Mesothelial cell of epicardium (in vitro differentiated cells): ENCODE measurements at places on chromosomes 3 and 15.

- no peak for DNase-seq
Observed at GRCh38 chr3:142962520-142963233, 797 bp downstream of the PAQR9 start.

GRCh38 chr15:88982304-88982945, 69.2 kb upstream of the MFGE8 start:
- no peak for DNase-seq

DNA sequence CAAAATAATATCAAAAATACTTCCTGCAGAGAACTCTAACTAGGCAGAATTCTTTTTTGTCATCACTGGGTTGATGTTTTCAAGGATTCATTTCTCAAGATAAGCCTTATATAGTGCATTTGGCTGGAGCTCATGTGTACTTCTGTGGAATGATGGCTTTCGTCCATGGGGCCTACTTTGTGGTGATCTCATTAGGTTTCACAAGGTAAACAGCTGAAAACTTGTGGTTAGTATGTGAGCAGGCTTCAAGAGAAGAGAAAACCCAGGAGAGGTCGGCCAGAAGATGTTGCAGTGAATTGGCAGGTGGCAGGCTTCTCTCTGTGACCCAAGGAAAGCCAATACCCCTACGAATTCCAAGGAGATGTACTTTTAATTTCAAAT, 121.4 kb upstream of the PHLDB2 start:
- DNase-seq = no peak

DNA sequence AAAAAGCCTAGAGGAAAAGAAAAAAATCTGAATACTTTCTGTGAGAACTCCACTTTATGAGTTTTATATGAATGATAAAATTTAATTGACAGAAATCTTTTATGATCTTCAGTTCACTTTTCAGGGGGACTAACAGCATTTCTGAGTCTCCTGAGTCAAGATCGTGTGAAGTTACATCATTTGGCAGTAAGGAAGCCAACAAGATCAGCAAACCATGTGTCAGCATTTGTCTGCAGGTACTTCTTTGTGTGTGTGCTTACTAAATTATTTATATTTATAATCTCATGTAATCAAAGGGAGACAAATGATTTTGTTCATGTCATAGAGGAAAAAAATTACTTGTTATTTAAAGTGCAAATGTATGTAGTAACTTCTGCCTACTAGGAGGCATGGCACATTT, 217.6 kb downstream of the MBNL1 start:
- no peak for DNase-seq

- DNase-seq = no peak
Observed at GRCh38 chr3:160948273-160948672, 156.9 kb downstream of the B3GALNT1 start.

DNA sequence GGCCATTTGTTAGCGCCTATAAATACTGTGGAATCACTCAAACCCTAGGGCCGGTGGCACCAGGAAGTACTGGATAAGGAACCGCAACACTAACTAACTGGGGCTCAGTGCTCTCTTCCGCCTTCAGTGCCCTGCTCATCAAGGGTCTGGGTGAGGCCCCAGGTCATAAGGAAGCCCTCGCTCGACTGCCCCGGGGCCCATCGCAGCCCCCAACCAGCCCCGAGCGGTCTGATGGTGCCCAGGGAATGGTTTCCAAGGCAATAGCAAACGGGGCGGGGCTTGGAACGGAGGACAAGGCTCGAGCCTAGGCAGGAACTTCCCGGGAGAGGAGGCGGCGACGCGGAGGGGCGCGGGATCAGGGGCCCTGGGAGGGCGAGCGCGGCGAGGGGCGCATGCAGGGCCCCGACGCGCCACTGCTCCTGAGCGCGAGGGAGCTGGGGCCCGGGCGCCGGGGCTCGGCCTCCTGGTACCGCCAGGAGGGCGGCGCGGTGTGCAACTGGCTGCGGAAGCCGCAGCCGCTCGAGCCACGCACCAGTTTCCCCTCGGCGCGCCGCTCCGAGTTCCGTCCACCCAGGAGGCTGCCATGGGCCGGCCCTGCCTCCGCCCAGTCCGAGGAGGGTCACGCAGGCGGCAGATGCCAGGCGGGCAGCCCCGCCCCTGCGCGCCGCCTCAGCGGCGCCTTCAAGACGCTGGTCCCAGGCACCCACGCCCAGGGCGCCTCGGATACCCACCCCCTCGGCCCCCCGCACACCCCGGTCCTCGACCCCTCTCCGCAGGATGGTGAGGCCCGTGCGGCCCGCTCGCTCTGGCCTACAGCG, at the start of gene TTLL3:
Gene TTLL3 (plus strand): TSS at position 648 of the 818 bp plus-strand sequence. CDS start 400 bp downstream, outside the sequence.
- DNase-seq = peak; percentile 73

DNA sequence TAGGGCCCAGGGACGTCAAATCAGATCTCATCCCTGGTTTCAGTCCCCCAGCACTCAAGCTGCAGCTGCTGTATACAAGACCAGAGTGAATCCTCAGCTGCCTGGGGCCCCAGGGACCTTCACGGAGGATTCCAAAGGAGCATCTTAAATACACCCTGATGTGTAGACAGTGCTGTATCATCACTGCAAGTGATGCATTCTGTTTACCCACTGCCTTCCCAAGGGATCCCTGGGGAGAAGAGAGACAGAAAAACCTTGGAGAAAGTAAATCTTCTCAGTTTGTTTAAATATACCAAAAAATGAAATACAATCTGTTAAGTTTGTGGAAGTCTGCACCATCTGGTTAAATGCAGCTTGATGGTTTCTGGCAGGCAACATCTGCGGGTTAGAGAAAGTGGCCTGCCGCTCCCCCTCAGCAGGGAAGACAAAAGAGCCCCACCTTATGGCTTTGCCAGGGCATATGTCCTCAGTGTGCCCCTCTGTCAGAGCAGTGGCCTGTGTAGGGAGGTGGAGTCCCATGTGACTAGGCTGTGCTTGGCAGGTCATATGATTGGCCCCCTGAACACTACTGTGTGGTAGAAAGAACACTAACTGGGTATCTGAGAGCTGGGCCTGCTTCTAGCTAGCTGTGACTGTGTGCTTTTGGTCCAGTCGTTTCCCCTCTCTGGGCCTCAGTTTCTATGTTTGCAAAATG, 222.2 kb upstream of the TRIM42 start:
- no peak for DNase-seq

DNA sequence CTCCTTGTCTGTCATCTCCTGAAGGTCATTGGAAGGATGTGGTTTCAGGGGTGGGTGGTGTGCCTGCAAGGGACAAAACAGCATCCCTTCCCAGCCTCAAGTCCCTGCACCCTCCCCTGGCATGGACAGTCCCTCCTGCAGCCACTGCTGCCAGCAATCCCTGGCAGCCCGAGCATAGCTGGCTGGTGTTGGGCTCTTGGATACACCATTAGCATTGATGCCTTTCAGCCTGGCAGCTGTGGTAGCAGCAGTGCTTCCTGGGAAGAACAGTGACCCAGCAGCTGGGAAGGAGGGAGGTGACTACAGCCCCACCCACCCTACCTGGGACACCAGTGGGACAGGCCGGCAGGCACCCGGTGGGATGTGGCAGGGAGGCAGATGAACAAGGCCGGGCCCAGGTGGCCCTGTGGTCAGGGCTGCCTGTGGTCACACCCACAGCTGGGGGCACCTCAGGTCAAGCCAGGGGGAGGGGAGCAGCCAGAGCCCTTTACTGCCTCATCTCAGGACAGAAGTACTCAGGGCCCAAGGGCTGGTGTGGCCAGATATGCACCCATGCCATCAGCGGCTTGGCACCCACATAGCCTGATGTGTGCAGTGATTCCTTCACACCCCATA, 32.9 kb upstream of the TMEM115 start:
- DNase-seq = no peak

- DNase-seq = peak; percentile 53
Observed at GRCh38 chr3:34683851-34684250, 885.4 kb downstream of the PDCD6IP start.

- DNase-seq = no peak
Observed at GRCh38 chr3:71276531-71276930, 307.0 kb downstream of the FOXP1 start.

DNA sequence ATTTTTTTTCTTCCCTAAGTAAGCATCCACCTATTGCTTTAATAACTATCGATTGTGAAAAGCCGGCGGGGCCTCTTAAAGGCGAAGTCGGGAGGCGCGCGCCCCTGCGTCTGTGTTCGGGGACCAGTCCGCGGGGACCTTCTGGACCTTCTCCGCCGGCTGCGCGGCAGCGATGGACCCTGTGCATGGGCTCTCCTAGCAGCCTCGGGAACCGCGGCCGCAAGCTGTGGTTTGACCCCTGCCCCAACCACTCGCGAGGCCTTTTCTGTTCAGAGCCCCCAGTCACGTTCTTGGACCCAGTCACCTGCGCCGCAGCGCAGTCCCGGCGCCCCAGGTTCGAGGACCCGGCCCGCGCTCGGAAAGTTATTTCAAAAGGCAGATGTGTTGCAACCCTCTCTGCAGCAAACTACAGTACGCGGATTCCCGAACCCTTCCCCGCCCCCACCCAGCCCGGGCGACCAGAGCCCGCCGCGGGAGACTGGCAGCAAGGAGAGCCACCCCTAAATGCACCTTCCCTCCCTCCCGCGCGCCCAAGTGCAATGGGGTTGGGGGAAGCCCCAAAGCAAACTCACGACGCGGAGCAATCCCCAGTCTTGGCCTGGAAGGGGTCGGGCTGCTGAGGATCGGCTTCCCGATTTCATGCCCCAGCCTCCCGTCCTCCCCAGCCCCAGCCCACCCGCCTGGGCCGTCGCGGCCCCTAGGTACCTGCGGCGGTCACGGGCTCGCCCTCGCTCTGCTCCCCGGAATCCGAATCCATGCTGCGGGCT, 684 bp downstream of the TNFAIP8L3 start:
- DNase-seq = no peak

GRCh38 chr15:40543631-40544294, 21.1 kb downstream of the CCDC32 start:
- no peak for DNase-seq

GRCh38 chr3:65776494-65776893, 262.2 kb downstream of the MAGI1 start:
- no peak for DNase-seq

- no peak for DNase-seq
Observed at GRCh38 chr3:126852511-126852910, 130.4 kb upstream of the PLXNA1 start.

DNA sequence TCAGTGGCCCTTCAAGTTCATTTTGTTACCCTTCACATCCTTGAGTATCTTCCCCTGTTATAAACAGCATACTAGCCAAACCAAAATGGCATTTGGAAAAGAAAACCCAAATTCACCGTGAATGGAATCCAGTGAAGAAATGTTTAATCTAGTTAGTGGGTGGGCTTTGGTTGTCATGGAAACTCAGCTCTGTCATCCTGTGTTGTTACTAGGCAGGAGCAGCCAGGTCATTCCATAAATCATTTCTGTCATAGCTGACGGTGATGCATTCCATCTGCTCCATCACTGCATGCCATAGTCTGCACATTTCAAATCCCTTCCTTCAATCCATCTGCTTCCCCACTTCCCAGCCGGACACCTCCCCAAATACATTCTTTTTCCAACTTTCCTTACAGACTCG, 140.4 kb upstream of the CGNL1 start:
- DNase-seq = no peak

DNA sequence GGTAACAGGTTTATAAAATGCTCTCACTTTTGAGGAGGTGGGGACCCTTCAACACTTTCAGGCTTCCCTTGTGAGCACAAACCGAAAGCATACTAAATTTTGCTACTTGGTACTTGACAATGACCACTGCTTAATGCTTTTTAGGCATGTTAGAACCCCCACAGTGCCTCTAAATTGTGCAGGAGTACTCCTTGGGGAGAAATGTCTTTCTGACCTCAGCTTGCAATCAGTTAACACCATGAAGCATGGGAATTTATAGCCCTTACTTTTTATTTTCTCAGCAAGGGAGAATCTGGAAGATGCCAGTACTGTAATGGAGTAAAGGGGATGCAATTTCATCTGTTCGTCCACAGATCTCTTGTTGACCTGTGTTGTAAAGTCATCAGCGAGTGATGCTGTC, 308.9 kb upstream of the TBC1D5 start:
- DNase-seq = no peak

- DNase-seq = peak; percentile 33
Observed at GRCh38 chr3:194876403-194877095, 190.9 kb downstream of the FAM43A start.

DNA sequence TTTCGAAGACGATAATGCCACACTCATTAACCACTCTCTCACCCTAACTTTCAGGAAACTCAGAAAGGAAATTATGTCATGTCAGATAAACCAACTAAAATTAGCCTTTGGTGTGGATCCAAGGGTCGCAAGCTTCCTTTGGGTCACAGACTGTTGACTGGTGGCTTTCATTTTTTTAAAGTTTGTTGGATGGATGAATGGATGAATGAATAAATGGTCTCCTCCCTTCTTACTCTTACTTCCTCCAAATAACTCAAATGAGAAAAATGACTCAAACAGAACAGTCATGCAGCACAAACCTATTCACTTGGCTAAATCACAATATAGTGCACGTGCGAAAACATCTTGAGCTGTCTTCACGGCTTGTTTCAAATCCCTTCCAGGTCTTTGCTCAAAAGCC, 82.9 kb upstream of the HACD2 start:
- no peak for DNase-seq

DNA sequence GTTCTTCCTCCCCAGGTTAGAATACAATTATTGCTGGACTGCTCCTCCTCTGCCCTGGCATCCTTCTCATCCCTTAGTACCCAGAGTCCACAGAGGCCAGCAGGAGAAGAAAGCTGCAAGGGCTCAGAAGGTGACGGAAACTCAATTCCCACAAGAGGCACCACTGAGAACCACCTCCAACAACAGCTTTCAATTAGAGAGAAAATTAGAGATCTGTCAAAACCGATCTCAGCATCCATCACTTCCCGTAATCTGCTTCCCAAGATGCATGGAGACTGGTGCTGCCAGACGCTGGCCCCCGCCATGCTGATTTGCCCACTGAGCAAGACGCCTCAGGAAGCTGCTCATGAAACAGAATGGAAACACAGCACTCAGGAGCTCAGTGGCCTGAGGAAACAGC, 135.0 kb upstream of the PRICKLE2 start:
- DNase-seq = no peak

DNA sequence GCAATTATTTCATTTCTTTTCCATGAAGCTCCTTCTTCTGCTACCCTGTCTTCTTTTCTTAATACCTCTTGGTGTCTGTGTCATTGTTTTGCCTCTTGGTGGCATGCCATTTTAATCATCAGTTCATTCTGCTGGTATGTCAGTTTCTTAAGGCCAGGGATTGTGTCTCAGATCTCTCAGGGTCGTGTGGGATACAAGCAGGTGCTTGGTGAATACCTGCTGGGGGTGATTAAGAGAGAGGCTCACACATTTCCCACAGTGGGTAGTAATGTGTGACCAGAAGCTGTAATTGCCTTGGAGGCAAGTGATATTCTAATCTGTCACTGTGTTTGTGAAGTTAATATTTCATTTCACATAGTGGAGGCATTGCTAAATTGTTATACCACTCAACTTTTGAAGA, 361.4 kb upstream of the TRIM42 start:
- no peak for DNase-seq

GRCh38 chr3:168325684-168326083, 230.0 kb upstream of the GOLIM4 start:
- DNase-seq = no peak

DNA sequence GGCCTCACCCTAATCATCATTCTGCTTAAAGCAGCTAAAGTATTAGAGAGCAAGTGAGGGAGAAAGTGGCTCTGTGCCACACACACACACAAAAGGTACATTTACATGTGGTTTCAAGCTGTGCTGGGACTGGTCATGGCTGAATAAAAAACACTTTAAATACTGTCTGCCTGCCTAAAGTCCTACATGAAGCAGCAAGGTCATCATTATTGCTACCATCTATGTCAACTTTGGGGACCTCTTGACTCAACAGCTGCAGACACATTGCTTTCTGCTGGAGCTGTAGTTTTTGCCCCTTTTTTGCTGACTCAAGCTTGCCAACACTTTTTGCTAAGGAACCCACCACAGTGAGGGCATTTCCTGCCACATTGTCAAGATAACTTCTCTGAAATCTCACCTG, 1237.9 kb downstream of the ROBO2 start:
- DNase-seq = no peak
